Kidney capillary endothelial cell (primary cell): ENCODE measurements at places on chromosomes 1 and 21.

- DNase-seq = peak; percentile 79
Measured at GRCh38 chr1:153763365-153764225, 11.6 kb upstream of the SLC27A3 start.

DNA sequence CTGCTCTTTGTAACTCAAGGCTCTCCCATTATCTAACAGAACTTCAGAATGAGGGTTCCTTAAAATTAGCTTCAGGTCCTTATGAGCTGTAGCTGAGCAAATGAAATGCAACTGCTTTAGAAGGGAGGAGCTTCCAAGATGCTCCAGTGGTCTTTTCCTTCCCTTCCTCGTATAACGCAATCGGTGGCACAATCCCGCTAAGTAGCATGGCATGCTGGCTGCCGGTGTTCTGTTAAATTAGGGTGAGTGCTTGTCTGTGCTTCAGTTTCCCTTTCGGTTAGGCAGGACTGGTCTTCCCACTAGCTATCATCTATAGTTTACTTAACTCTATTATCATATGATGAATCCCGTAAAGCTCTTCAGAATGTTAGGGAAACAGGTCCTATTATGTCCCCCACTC, 917 bp downstream of the KIAA0040 start:
- DNase-seq = no peak

DNA sequence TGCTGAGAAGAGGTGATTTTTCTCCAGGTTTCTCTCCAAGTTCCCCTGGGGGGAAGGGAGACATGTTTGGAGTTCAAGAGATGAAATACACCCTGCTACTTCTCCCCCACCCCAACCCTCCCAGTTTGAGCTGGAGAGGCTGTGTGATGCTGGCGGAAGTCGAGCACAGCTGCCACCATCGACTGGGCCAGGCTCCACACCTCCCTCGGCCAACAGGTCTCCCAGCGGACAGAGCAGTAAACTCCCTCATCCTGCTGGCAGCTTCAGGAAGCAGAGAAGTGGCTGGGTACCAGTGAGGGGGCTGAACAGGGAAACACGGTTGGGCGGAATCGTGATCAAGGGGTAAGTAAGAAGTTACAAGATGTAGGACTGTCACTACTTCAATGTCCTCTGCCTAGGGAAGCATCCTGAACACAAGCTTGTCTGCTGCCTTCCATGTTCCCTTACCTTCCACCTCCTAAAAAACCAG, 6.6 kb upstream of the NHLH1 start:
- DNase-seq = no peak

DNA sequence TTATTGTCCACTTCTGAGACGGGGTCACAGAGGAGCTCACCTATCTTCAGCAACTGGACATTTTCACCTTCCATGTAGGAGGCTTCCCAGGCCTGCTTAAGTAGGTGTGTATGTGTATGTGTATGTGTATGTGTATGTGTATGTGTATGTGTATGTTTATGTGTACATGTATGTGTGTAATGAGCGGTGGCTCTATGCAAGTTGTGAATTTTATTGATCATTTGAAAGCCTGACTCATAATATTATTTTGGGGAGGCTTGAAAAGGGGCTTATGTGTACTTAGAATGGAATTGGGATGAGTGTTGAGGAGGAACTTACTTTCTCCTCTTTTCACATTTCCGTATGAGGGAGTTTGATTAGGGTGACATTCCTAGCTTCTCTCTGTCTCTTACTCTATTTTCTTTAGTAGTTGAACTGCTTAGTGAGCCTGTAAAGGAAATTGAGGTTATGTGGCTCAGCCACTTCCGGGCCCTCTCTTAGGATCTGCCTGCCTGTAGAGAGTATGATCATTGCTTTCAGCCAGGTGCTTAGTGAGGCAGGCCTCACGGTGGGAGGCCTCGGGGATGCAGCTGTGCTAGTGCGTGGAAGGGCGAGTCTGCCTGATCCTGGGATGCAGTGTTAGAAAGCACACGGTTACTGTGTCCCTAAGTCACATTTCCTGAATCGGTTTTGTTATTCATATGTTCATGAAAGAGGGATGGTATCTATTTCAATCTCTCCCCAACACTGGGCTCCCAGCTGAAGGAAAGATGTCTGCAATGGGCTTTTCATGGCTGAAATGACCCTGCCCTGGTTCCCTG, 61.0 kb downstream of the IER5 start:
- no peak for DNase-seq

- DNase-seq = no peak
Measured at GRCh38 chr1:8706291-8706690, 111.1 kb downstream of the RERE start.

DNA sequence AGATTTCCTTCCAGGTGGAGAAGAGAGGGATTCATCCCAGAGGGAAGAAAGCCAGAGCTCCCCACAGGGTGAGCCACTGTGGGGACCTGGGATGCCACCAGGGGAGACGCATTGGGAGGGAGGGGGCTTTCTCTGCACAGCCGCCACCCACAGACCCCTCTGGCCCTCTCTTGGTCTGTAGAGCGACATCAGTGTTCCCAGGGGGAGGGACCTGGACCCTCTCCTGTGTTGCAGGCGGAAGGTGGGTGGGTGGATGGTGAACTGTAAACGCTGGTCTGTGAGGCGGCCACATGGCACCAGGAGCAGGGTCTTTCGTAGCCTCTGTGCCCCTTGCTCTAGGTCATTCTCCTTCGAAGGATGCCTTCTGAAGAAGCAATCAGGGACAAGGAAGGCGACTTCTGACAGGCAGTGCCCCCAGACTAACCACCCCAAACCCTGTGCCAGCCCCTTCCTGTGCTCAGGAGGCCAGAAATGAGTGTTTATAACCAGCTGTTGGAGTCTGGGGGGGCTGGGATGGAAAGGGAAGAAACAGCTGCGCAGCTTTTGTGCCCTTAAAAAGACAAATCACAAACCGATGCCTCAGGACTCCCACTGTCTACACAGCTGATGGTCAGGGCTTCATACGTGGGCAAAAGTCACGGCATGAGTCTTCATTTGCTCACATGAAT, 121.4 kb upstream of the ZBTB40 start:
- DNase-seq = no peak

DNA sequence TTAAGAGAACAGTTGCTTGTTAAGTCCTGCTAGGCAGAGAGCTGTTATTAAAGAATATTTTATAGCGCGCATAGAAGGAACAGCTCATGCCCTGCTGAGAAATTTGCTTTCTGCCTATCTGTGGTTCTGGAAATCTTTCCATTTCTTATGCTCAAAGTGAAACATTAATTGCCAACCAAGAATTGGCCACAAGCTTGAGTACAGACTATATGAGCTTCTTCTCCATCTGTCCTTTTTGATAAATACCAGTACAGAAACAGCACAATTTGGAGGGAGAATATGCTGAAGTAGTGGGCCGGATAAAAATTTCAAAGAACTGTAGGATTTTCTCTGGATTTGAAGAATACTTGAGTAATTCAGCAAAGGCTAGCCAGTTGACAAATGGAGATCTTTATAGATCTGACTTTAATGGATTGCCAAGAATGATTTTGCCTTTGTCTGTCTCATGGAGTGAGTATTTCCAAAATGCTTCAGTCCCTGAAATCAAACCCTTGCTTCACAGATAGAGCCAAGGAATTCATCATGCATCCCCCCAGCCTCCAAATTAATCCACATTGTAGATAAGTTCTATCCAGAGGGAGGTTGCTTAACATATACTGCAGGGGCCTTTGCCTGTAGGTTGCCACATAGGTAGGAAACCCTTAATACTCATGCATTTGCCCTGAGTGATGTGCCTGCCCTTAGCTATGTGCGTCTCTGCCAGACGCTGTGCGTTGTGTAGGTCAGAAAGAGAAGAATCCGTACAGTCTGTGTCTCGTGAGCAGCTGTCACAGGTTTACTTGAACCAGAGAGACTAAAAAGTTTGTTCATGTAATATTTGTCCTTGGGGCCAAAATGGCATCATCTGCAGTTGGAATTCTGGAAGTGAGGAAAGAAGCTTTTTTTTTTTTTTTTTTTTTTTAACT, 44.2 kb downstream of the SMYD2 start:
- no peak for DNase-seq

DNA sequence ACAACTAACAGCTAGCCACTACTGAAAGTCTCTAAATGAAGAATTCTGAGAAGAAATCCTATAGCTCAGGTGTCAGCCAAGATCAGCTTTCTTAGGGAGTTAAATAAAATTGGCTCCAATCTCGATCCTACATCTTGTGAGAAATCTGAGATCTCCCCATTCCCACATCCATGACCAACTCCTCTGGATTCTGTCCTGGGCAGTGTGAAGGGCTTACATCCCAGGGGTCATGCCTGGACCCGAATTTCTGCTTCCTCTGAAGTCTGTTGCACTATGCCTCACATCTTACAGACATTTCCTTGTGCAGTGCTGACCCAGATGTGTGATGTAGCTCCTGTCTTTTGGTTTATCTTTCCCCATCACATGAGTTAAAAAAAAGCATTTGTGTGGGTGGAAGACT, 4.8 kb upstream of the TNN start:
- no peak for DNase-seq

DNA sequence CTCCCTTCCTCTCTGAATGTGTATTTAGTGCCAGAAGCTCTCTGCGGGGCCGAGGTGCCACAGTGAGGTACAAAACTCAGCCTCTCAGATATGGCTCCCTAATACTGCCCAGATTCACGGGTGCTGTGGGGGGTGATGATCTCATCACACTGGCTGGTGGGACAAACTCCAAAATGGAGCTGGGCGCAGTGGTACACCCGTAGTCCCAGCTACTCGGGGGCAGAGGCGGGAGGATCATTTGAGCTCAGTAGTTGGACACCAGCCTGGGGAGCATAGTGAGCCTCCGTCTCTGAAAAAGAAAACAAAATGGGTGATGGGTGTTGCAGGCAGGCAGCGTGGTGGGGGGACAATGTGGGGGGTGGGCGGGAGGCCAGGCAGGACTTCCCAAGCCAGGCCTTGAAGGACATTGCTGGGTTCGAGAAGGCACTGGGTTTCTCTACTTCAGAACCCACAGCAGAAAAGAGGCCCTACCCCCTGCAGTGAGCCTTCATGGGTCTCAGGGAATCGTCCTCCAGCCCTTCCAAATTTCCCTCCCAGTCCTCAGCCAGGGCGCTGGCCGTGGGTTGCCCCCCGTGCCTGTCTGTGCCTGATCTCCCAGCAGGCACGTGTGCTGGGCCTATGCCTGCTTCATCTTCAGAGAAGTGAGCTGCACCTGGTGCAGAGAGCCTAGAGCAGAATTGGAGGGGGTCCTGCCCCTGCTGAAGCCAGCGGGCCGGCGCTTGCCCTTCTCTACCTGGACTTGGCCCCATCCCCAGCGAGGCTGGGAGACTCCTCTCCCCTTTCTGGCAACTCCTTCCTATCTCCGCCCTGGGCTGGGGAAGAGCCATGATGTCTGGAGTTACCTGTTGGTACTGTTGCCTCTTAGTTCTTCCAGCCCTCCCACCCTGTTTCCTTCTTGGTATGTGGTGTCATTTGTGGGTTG, 14.0 kb downstream of the H6PD start:
- no peak for DNase-seq

GRCh38 chr21:45010860-45011259, 63.5 kb upstream of the ADARB1 start:
- no peak for DNase-seq

- DNase-seq = no peak
Measured at GRCh38 chr1:59475737-59476136, 178.8 kb downstream of the FGGY start.

GRCh38 chr1:34460193-34460592, 283.5 kb downstream of the C1orf94 start:
- DNase-seq = peak; percentile 10

DNA sequence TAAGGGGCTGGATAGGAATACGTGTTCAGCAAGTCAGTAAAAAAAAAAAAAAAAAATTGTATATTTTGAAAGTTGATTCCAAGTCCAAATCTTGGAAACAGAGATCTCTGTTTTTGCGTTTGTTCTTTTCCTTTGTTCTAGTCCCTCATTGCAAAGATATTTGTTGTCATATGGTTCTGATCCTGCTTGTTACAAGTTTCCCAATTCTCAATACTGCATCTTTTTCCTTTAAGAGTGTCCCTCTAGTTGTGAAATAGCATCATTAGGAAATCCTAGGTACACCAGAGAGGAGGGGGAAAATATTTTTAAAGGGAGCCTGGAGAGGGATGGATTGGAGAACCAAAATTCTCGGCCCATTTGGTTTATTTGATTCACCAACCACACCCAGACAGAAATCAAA, 152.2 kb upstream of the C1orf105 start:
- DNase-seq = no peak

DNA sequence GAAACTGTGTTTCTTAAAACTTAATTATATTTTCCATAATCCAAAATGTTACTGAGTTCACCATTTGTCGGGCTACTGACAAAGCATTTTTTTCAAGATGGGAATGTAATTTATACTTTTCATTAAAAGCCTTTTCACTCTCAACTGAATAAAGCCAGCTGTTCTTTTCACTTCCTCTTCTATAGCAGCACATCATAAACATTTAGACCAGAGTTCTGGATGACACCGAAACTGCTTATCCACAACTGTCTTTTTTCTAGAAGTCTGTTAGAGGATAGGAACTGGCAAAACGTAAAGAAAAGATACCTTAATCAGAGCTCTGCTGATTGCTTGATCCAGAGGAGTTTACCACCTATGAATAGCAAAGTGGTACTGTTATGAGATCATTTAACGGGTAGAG, 594.7 kb downstream of the ADGRL2 start:
- no peak for DNase-seq

- peak; percentile 28 for DNase-seq
Measured at GRCh38 chr1:23019863-23020625, 776 bp downstream of the KDM1A start.

DNA sequence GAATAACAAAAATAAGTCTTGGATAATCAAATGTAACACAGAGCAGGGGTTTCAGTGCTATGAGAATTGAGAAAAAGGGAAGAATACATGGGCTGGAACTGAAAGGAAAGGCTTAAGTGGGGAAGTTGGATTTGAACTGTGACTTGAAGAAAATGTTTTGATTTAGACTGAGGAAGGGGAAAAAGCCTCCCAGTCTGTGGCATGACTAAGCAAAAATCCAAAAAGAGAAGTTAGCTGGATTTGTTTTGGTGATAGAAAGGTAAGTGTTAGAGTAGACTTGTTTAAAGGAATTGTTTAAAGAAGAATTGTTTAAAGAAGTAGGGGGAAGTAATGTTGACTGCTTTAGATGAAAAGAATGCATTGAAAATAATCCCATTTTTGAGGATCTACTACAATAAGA, 46.0 kb downstream of the KCNK2 start:
- DNase-seq = no peak

GRCh38 chr1:202915146-202915545, 11.9 kb downstream of the KLHL12 start:
- no peak for DNase-seq

DNA sequence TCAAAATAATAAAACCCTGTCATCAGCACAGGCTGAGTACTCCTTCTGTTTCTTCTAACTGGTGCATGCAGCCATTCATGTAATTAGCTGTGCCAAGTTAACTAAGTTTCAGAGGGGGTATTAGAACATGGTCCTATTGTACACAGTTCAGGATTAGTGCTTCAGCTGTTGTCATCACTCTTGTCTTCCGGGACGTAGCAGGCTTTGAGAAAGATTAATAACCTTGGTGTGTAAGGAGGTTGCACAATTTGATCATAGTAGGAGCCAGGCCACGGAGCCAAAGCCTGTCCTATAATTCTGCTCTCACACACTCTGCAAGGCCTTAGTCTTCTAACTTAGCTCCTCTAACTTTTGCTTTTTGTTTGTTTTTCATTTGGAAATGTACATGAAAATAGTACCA, 44.7 kb downstream of the PTGFRN start:
- DNase-seq = no peak
